Activated T-helper 1 cell treated with anti-CD3 and anti-CD28 coated beads, Interleukin-2, amount 50 U/mL, for 16 hours (primary cell): ENCODE measurements at places on chromosomes 6 and 20.

DNA sequence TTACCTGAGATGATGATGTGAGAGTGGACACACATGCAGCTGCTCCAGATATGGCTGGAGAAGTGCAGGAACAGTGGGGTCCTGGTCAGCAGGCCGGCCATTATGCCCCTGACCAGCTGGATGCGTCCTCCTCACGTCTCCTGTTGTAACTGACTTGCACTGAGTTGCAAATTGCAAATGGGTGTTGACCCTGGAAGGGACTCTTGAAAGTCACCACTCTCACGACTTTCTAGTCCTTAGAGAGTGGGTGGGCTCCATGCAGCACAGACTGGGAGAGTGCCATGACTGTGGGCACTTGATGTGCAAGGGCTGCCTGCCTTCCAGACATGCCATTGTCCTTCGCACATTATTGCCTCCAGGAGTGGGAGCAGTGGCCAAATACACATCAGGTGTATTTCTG is 10.8 kb downstream of the FAM83D start:
- DNase-seq, result no peak

- no peak for DNase-seq
These were observed 568 bp downstream of the PREP start for GRCh38 chr6:105402090-105402938.

- DNase-seq, result no peak
These were observed 326.0 kb downstream of the GRIK2 start for GRCh38 chr6:101719521-101719920.

DNA sequence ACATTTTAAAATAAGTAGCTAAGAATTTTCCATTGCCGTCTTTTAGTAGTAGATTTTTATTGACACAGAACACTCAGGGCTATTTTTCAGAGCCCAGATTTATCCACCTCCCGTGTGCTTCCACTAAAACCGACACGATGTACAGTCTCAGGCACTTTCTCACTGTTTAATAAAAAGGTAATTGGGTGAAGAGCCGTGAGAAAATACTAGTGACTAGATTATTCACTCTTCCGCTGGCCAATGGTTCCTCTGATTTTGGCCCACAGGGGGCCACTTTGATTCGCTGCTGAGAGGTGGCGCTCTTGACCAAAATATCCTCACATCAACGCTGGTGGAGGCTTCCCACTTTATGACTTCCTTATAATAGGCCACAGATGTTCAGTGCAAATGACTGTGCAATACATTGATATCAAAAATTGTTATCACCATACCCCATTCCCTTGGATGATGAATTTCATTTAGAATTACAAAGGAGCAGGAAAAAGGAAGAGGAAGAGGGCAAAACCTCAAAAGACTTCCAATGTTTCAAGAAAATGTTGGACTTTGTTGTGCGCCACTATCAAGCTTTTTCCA is 12.3 kb upstream of the HDDC2 start:
- no peak for DNase-seq

GRCh38 chr6:72977114-72977513 is 248.2 kb downstream of the KHDC1L start:
- no peak for DNase-seq

DNA sequence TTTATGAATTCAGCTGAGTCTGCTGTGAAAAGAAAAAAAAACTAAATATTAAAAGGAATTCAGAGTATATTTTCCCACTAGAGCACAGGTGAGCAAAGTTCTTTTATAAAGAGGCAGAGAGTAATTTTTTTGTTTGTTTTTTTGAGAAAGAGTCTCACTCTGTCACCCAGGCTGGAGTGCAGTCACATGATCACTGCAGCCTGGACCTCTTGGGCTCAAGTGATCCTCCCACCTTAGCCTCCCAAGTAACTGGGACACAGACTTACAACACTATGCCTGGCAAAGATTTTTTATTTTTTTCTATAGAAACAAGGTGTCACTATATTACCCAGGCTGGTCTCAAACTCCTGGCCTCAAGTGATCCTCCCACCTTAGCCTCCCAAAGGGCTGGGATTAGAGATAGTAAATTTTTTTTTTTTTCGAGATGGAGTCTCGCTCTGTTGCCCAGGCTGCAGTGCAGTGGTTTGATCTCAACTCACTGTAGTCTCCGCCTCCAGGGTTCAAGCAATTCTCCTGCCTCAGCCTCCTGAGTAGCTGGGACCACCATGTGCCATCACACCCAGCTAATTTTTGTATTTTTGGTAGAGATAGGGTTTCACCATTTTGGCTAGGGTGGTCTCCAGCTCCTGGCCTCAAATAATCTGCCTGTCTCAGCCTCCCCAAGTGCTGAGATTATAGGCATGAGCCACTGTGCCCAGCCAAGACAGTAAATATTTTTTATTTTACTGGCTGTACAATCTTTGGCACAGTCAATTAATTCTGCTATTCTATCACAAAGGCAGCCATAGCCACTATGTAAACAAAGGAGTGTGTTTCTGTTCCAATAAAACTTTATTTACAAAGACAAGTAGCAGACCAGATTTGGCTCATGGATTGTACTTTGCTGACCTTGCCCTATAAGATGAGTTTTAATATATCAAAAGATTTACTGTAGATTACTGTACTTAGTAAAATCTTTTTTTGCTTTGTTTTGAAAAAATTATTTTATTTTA is 14.5 kb upstream of the B4GALT5 start:
- no peak for DNase-seq

DNA sequence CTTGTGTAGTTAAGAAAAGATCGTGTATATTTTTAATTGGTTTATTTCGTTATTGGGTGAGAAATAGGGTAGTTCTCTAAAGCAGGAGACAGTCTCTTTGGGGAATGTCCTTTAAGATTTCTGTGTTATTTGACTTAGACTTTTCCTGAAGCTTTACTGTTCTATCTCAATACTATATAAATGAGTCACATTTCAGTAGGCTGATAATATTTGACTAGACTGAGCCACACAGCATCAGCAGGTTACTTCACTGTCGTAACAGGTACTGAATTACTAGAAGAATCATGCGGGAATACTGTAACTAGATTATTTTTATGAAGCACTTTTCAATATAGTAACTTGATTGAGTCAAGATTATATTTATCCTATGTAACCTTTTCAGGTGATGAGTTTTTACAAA is 1.4 kb downstream of the SMAP1 start:
- DNase-seq, result no peak

- no peak for DNase-seq
These were observed 466.8 kb upstream of the CDH4 start for GRCh38 chr20:60785301-60785700.

- no peak for DNase-seq
These were observed 287.3 kb downstream of the ZNF217 start for GRCh38 chr20:53306192-53306805.

- no peak for DNase-seq
These were observed 36.6 kb upstream of the NFATC2 start for GRCh38 chr20:51579137-51579536.

- no peak for DNase-seq
These were observed 101.8 kb downstream of the TNFAIP3 start for GRCh38 chr6:137968901-137969300.

- no peak for DNase-seq
These were observed 69.9 kb upstream of the BTBD3 start for GRCh38 chr20:11847827-11848226.

DNA sequence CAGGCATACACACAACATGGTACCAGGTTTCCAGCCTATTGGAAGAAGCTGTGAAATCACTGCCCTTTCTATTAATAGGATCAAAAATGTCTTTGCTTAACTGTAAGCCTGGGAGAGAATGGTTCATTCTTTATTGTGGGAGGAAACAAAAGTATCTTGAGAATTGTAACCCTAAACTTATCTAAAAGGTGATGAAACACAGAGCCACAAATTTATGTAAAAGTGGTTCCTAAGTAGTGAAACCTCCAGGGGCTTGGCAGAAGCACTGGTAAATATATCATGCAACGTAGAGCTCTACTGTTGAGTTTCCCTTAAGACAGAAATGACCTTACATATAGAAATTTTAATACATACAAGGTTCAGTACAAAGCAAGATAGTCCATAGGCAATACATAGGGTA is 17.2 kb upstream of the NOX3 start:
- DNase-seq, result no peak

- no peak for DNase-seq
These were observed 153.5 kb upstream of the DST start for GRCh38 chr6:56796196-56796532.

DNA sequence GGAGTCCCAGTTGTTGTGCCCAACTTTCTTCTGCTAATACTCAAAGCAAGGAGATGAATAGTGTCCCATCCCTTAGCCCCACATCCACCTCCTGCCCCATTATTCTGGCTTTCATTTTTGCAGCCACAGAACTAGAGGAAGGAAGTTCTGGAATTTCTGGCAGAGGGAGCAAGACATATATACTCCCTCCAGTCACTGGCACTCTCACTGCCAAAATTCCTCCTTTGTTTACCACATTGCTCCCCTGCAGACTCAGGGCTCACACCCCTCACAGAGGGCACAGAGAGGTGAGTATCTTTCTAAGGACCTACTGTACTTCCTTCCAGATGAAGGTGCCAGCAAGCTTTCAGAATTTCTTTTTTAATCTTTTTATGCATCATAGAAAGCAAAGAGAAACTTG is 168.0 kb upstream of the ID4 start:
- DNase-seq, result no peak

- no peak for DNase-seq
These were observed 53.5 kb downstream of the OR2B6 start for GRCh38 chr6:28010526-28010925.

- DNase-seq, result no peak
These were observed 27.3 kb downstream of the RRBP1 start for GRCh38 chr20:17654649-17655285.

- DNase-seq, result no peak
These were observed 584.2 kb downstream of the CD109 start for GRCh38 chr6:74280130-74280692.

DNA sequence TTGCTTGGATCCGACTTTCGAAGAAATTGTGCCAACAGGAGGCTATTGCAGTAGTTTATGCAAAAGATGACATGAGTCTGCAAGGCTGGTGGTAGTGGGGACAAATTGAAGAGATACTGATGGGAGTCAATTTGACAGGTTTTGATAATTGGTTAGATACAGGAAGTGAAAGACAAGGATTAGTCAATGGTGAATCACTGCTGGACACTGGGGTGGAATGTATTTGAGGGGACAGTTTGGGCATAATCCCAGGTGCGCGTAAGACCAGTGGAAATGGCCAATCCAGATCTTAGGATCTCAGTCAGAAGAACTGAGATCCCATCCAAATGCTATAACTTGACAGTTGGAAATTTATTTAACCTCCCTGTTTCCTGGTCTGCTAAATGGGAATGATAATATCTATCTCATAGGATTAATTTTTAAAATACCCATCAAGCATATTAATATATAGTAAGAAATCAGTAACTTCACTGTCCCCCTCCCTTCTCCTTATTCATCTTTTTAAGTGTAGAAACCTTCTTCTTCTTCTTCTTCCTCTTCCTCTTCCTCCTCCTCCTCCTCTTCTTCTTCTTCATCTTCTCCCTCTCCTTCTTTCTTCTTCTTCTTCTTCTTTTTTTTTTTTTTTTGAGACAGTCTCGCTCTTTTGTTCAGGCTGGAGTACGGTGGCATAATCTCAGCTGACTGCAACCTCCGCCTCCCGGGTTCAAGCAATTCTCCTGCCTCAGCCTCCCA is 30.9 kb upstream of the ERVFRD-1 start:
- DNase-seq, result no peak

- DNase-seq, result no peak
These were observed 46.1 kb upstream of the JAG1 start for GRCh38 chr20:10719740-10720385.

- no peak for DNase-seq
These were observed 69.1 kb downstream of the TMEM244 start for GRCh38 chr6:129792049-129792448.

DNA sequence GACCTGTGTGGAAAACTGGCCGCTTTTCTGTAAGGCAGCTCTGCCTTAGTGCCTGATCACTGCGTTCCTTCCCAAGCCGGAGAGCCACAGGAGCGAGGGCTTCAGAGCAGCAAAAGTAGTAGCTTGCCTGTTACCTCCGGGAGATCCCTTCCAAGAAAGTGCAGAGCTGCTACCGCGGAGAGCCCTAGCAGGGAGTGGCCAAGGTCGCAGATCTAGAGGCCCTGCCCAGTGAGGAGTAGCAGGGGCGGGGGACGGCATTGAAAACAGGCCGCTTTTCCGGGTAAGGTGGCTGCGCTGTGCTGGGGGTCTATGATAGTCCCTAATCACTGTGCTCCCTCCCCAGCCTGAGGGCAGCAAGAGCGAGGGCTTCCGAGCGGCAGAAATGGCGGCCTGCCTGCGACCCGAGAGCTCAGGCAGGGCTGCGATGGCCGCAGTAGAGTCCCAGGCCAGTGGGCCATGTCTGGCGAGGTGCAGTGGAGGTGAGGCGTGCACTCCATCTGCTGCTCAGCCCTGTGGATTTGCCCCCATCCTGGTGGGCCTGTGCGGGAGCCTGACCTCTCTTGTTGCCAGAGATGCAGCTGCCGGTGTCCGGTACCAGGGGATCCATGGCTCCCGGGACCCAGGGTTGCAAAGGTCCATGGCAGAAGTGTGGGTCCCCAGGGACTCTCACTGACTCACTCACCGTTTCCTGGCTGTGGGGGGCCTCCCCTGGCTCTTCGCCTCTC is 67.3 kb downstream of the KLHL32 start:
- DNase-seq, result no peak

DNA sequence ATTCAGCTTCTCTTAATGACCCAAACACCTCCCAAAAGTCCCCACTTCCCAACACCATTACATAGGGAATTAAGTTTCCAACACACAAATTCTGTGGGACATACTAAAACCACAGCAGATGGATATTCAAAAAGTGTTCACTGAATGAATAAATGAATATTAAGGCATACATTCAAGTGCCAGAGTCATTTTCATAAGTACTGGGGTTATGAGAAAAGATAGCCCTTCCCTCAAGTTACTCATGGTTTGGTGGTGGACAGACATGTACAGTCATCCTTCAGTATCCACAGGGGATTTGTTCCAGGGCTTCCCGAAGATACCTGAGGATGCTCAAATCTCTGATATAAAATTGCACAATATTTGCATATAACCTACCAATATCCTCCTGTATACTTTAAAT is 50.4 kb downstream of the HS3ST5 start:
- DNase-seq, result no peak

GRCh38 chr6:121310495-121310894 is 23.8 kb downstream of the TBC1D32 start:
- DNase-seq, result no peak

- no peak for DNase-seq
These were observed 29.8 kb downstream of the DIDO1 start for GRCh38 chr20:62896526-62896925.

DNA sequence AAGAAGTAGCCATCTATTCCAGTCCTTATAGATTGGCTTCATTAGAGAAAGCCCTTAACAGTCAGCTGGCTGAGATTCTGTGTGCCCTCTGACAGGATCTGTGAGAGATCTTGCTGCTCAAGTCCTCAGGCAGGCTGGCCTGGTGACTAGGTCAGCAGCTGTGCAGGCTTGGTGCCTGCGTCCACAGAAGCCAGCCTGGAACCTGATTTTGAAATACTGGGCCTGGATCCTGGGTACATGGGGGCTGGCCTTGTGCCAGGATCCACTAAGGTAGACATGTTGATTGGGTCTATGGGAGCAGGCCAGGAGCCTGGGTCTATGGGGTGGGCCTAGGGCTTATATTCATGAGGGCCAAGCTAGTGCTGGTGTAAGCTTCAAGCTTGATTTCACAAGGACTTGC is 381.8 kb upstream of the MARCKS start:
- no peak for DNase-seq
